HT1080 (cell line): ENCODE measurements at places on chromosomes 7 and 10. TPM values are rescaled to one million over a fixed set of nuclear protein-coding genes. Genes with fewer than 3 reads are reported as not detected.

DNA sequence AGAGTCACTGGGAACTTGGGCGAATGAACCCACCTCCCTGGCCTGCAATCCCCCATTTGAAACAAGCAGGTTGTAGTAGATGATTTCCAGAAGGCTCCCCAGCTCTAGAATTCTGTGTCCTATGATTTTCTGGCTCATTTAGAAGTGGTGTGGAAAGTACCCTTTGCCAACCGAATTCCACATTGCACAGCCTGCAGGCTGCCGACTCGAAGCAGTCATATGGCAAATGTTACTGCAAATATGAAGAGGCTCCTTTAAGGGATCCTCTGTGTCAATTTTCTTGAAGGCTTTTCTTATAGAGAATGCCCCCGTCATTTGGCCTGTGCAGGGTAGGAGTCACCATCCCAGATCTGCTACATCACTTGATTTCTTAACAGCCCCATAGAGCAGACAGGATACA, 5.6 kb downstream of the PODXL start:
- DNase-seq: no peak

- DNase-seq: peak; percentile 29
Observed at GRCh38 chr10:99975942-99976809, 33.6 kb downstream of the DNMBP start.

C10orf62 gene
- total RNA-seq: not detected in 2 replicates

GRCh38 chr10:48234787-48235186, 39.7 kb downstream of the FRMPD2 start:
- DNase-seq: no peak

DNA sequence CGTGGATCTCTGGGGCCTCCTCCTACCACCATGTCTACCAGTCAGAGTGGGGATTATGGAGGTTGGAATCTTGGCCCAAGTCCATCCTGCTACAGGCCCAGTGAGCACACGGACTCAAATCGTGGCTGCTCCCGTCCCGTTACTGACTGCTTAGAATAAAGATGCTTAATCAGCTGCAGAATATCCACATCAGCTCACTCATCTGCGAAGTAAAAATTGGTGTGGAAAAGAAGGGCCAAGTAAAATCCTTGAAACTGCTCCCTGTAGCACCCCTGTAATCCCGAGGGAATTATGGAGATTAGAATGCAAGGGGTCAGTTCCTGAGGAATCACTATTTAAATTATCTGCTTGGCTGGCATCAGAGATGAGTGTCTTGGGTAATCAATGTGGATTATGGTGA, 13.0 kb upstream of the HTR5A start:
- DNase-seq: no peak

GRCh38 chr7:81008901-81009300, 90.0 kb upstream of the SEMA3C start:
- no peak for DNase-seq

GRID1 gene
- 2.6 and 5.4 TPM in 2 replicates for total RNA-seq

ASB10 gene
- not detected in 2 replicates for total RNA-seq

DNA sequence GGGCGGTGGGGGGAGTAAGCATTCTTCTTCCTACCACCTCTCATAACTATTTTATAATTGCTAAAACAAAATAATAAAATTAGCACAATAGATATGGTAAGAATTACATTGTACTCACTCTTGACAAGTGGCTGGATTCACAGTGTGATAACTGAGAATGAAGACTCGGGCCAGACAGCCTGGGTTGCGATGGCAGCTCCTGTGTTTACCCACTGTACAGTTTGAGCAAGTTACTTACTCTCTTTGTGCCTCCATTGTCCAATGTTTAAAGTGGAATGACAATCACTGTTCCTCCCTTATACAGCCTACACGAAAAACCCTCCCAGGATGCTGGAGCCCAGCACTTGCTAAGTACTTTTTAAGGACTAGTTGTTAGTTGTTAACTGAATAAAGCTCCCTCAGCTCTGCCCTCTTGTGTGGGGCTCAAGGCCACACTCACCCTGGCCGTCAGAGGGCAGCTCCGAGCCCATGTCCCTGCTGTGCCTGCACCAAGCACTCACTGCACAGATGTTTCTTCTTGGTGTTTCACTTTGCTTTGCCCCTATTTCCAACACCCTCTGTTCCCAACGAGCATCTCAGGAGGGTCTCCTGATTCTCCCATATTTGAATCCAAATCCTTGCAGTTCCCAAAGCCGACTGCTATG, 56.4 kb upstream of the NPS start:
- peak; percentile 13 for DNase-seq

GRCh38 chr7:105399043-105399725, 10.5 kb upstream of the SRPK2 start:
- peak; percentile 16 for DNase-seq

GRCh38 chr10:118139321-118139720, 92.6 kb upstream of the RAB11FIP2 start:
- DNase-seq: peak; percentile 10

- DNase-seq: no peak
Observed at GRCh38 chr7:105267244-105267643, 121.5 kb downstream of the SRPK2 start.

DNA sequence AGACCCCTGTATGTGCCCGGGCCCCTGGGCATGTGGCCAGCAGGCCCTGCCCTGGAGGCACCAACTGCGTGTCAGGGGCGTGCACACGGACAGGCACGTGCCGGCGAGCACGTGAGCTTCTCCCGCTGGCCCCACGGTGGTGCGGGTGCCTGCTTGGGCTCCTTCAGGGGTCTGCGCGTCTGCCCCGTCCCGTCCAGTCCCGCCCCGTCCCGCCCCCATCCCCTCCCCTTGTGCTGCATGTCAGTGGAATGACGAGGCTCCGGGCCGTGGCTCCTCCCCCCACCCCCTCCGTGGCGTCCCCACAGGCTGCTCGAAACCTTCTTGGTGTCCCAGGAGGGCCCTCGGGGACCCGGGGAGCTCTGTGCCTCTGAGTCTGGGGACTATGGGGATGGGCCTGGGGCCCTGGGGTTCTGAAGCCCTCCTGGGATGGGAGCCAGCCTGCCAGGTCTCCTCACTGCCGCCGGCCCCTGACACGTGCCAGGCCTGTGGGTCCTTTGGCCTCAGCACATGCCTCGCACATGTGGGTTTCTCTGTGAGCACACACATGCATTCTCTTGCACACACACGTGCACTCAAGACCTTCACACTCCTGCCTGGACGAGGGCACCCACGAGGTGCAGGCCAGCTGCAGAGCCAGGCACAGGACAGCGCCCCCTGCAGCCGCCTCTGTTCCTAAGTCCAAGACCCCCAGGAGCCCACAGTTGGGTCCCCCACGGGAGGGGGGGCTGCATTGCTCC, 27.5 kb upstream of the AMZ1 start:
- no peak for DNase-seq

FGL2 gene
- not detected in 2 replicates for total RNA-seq

DNA sequence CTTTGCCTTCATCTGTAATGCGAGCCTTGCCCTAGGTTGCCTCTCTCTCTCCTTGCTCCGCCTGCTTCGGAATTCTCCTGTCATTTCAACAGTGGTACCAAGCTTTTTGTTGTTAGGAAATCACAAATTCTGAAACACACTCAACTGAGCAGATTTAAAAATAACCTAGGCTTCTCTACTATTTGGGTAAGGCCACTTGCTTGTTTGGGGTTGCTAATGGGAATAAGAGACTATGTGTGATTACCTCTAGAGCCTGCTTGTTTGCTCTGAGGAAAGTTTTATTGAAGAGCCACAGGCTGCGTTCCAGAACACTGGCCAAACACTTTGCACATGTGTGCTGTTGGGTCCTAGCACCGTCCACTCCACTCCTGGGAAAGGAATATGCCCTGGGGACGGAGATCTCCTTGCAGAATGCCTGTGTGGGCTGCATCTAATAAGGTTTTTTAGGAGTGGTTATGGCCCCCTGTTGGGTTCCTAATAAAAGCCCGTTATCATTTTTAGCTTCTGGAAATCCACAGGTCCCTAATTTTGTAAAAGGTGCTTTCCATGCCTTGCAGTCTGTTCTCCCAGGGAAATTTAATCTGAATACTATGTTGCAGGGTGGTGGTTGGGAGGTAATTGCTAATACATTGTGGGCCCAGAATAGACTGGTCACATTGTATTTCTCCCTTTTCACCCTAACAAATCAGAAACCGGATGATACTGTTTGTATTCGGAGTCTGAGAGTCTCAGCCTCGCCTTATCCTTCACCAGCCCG, 68.7 kb upstream of the KLF6 start:
- DNase-seq: no peak

TMEM178B gene
- total RNA-seq: 0.07 TPM in 1 of 2 replicates, not detected in the other

GRCh38 chr7:20381406-20382034, 50.8 kb downstream of the ITGB8 start:
- DNase-seq: no peak

GRCh38 chr10:130109796-130110245, 809 bp downstream of the C10orf143 start:
- DNase-seq: peak; percentile 78

DNA sequence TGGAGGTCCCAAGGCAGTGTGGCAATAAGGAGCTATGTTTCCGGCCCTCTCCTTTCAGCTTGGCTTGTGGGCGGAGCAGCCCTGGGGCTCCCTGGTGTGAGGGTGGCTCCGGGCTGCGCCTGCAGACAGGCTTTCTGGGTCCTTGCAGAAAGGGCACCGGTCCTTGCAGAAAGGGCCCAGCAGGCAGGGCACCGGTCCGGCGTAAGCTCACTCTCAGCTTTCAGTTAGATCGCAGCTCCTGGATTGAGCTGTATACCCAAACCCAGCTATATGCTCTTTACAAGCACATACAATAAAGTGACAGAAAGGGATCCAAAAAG, 293.8 kb upstream of the SHH start:
- DNase-seq: no peak

- no peak for DNase-seq
Observed at GRCh38 chr7:120041798-120042197, 231.2 kb upstream of the KCND2 start.

MALRD1 gene
- total RNA-seq: not detected in 2 replicates

- DNase-seq: no peak
Observed at GRCh38 chr7:49850921-49851613, 77.6 kb downstream of the VWC2 start.

GATA3 gene
- total RNA-seq: 0.68 and 1.2 TPM in 2 replicates

DNA sequence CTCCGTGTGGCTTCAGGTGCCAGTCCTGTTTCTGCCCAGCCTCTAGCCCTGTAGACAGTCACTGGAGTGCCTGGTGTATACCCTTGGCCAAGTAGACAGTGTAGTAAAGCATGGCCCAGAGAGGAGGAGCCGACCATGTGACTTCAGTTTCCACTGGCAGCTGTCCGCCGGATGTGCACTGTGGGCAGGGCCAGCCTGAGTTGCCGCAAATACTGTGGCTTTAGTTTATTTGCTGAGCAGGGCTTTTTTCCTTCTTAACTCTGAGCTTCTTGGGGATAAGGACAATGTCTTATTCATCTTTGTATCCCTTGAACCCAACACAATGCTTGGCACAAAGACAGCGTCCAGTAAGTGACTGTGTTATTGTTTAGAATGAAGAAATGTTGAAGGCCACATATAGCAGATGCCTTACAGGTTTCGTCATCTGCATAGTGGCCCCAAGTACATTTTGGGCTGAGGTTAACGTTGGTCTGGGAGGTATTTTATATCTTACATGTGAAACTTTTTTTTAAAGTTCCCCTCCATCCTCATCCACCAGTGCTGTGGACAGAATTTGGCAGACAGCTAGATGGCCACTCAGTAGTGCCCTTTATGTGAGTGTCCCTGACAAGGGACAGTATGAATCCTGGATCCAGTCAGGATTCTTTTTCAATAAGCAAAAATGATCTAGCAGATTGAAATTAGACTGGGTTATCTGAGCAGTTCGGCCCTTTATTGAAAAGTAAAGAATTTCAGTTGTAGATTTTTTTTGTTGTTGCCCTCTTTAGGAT, 40.6 kb downstream of the CYP17A1 start:
- no peak for DNase-seq

GRCh38 chr10:88104223-88104622, 240.8 kb downstream of the PTEN start:
- DNase-seq: no peak

DNA sequence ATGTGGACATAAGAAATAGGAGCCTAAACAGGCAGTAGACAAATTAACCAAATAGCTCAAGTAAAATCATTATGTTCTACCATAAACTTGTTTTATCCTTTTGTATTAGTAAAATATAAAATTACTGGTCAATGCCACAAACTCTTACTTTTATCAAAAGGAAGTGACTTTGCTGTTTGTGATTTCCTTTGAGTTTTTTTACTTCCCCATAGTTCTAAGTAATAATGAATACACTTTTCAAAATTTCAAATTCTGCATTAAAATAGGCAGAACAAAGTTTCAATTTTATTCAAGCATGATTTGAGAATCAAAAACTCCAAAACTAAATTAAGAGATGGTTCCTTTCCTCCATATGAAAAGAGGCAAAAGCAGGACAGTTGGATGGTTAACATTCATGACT, 139.7 kb upstream of the ABCB5 start:
- no peak for DNase-seq

NPY gene
- not detected in 2 replicates for total RNA-seq

GRCh38 chr10:30600005-30600404, 29.5 kb downstream of the LYZL2 start:
- no peak for DNase-seq

DNA sequence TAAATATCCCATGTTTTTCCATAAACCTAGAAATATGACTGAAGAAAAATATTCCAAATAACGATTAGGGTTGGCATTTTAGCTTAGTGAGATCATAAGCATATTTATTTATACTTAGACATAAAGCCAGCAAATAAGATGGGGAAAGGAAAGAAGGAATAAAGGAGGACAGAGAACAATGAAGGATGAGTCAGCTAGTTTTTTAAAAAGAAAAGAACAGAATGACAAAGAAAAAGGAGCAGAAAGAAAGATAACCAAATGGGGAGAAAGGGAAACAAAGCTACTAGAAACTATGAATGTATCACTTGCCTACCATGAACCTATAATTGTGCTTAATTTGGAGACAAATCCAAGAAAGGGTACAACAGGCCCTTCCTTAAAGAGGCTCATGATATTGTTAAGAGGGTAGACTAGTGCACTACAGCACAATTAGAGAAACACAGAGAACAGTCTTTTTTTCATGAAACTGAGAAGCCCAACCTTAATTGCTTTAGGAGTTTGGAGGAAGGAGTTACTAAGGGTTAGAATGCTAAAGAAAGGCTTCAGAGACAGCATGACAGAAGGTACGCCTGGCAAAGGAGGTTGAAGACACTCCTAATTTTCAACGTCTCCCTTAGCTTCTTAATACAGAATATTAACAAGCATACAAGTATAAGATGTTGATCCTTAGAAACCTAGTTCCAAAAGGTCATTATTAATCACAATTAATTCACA, 23.9 kb downstream of the HERPUD2 start:
- DNase-seq: no peak

DNA sequence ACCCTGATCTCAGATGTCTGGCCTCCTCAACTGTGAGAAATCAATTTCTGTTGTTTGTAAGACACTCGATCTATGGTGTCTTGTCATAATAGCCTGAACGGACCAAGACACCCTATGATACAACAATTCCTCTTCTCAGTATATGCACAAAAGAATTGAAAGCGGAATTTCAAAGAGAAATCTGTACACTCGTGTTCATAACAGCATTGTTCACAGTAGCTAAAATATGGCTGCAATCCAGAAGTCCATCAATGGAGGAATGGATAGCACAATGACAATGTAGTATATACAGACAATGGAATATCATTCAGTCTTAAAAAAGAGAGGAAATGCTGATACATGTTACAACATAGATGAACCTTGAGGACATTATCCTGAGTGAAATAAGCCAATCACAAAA, 354.6 kb downstream of the SFMBT2 start:
- DNase-seq: no peak

GRCh38 chr10:119285495-119286267, 78.3 kb downstream of the GRK5 start:
- no peak for DNase-seq
